ENCODE measurements at places on chromosomes 3 and 15.

DNA sequence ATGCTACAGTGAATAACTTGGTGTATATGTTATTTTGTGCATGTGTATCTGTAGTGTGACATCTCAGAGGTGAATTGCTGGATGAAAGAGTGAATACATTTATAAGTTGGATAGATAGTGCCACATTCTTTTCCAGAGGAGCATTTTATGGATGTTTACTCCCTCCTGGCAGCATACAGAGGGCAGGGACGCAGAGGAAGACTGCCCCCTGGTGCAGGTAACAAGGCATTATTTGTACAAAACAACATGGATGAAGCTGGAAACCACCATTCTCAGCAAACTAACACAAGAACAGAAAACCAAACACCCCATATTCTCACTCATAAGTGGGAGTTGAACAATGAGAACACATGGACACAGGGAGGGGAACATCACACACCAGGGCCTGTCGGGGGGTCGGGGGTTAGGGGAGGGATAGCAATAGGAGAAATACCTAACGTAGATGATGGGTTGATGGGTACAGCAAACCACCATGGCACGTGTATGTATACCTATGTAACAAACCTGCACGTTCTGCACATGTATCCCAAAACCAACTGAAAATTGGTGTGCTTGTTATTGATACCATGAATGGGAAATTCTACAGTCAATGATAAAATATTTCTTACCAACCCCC lies 57.9 kb upstream of the CTXND1 start:
- DNase-seq, result no peak

- no peak for DNase-seq
Measured at GRCh38 chr3:104066658-104067057, 1300.1 kb upstream of the ALCAM start.

DNA sequence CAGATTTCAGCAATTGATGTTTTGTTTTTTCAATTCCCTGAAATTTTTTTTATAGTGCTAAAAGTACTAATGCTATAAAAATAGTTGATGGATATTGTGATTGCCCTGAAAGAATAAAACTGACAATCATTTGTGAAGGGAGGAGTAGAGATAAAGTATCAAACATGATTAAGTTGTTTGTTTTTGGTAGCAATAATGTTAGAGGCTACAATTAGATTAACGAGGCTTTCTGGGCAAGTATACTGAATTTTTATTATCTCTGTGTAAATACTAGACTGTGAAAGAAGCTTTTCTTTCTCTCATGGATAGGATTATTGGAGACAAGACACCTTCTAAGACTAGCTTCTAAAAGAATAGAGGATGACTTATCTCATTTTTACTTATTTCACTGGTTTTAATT lies 15.6 kb downstream of the NR1D2 start:
- DNase-seq, result no peak

- no peak for DNase-seq
Measured at GRCh38 chr3:48652923-48653715, 9.6 kb downstream of the CELSR3 start.

GRCh38 chr15:38885471-38885952 lies 320.9 kb upstream of the RASGRP1 start:
- no peak for DNase-seq

GRCh38 chr3:127796831-127797150 lies 25.5 kb downstream of the MGLL start:
- DNase-seq, result no peak

- no peak for DNase-seq
Measured at GRCh38 chr3:12149029-12149428, 9.7 kb downstream of the TIMP4 start.

GRCh38 chr15:68421798-68422402 lies 10.1 kb downstream of the ITGA11 start:
- no peak for DNase-seq

DNA sequence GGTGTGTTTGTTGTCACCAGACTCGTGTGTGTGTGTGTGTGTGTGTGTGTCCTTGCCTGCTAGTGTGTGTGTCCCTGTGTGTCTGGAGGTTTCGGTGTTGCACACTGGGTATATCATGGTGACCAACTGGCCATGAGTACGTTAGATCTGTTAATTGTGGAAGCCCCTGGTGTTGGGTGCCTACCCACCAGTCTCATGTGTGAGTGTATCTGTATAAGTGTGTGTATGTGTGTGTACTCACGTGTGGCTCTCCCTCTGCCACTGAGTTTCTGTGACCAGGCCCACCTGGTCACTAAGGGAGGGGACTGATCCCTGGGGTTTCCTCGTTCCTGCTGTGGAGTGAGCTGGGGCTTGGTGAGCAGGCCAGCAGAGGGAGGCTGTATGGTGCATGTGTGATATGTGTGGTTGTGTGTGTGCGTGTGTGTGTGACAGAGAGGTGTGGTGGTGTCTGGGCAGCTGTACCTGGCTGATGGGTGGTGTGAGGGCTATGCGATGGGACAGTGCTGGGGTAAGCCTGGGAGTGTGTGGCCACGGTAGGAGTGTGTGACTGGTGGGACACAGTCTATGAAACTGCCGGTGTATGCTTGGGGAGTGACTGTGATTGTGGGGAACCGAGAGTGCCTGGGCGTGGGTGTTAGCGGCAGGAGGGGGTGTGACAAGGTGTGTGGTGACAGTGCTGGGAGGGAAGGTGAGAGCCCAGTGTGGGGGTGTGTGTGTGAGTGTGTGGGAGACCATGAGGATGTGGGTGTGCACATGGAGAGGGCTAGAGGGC lies 1.8 kb downstream of the PRKCD start:
- DNase-seq, result peak; percentile 63

DNA sequence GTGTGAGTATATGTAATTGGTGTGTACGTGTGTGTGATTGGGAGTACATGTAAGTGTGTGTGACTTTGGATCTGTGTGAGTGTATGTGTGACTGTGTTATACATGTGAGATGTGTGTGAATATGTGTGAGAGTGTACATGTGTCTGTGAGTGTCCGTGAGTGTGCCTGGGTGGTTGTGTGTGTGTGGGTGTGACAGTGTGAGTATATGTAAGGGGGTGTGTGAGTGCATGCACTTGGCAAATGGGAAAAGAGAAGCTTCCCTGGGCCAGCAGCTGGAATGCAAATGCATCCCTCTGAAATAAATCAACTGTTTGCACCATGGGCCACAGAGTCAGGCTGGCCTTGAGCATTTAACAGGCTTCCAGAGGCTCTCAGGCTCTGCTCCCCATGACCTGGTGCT lies 63.6 kb downstream of the MINAR1 start:
- no peak for DNase-seq
